Stimulated activated CD8-positive, alpha-beta memory T cell treated with anti-CD3 and anti-CD28 coated beads, Interleukin-15, amount 100 ng/mL, for 24 hours (primary cell): ENCODE measurements at places on chromosomes 5 and 9.

DNA sequence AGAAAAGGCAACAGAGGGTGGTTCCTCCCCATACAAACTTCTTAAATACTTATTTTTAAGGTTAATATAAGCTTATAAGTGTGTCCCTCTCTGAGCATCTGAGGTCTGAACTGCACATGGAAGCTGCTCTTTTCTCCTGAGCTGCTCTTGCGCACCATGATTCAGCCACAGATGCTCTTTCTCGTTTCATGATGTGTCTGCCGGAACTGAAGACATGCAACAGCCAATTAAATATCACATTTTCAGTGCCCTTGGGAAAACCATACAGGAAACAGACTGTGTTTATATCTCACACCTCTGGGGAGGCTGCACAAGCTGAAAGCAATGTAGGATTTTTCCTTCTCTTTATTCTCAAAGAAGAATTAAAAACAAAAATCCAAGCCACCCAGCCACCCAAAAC lies 96.8 kb upstream of the NREP start:
- DNase-seq: no peak

- DNase-seq: no peak
These were observed 527.5 kb upstream of the ARRDC3 start for GRCh38 chr5:91910655-91911054.

DNA sequence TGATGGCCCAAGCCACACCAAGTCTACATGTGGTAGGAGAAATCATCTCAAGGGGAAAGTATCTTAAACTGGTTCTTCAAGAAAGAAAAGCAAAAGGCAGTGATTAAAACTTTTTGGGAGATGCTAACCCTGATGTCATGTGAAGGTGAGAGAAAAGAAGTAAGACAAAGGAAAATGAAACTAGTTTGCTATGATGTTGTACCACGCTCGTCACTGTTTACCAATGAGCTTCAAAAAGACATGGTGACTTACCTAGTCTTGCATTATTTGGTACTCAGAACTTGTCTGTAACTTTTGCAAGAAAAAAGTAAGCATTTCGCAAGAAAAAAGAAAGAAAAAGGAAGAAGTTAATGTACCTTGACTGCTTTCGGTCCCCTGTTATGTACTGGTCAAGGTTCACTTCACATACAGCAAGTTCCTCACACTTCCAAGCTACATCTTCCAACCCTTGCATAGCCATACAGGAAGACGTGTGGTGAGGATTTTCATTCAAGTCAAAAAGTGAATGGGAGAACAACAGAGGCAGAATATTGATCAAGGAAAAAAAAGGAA lies 739.3 kb downstream of the NR2F1-AS1 start:
- no peak for DNase-seq

DNA sequence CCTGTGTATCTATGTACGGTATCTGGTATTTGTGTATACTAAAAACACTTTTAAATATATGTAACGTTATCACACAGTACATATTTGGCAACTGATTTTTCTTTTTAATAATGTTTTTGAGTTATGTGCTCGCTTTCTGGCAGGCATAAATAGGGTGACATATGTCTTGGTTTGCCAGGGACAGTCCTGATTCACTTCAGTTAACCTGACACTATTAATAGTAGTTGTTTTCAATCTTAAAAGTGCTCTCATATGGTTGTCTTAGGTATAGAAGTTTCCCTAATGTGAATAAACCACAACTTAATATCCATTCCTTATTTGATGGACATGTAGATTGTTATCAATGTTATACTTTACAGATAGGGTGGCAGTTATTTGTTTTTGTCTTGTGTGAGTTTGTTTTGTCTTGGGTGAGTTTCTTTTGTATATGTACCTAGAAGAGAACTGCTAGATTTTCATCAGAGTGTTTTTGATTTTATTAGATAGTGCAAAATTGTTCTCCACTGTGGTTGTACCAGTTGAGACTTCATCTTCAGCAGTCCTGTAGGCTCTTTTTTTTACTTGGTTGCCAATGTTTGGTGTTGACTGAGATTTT lies 7.9 kb downstream of the G3BP1 start:
- DNase-seq: no peak
